ENCODE measurements at places on chromosomes 5 and 9.
A peak's percentile ranks its signal among the peaks of the same experiment; 100 is the strongest.

- no peak for DNase-seq
- no peaks in the 10 kb centered on the region for H3K4me1 ChIP-seq
- no peak overlapping the region for H3K4me3 ChIP-seq
- no peak overlapping the region for H3K27ac ChIP-seq
- no peaks in the 10 kb centered on the region for H3K36me3 ChIP-seq
- H3K27me3 ChIP-seq = no peaks in the 10 kb centered on the region
These were observed 1099.8 kb upstream of the CDH18 start for GRCh38 chr5:21087766-21088165.

GRCh38 chr5:54649041-54649504 is 131.5 kb downstream of the SNX18 start:
- no peaks in the 10 kb centered on the region for H3K36me3 ChIP-seq
- no peak for DNase-seq
- no peaks in the 10 kb centered on the region for H3K27me3 ChIP-seq

DNA sequence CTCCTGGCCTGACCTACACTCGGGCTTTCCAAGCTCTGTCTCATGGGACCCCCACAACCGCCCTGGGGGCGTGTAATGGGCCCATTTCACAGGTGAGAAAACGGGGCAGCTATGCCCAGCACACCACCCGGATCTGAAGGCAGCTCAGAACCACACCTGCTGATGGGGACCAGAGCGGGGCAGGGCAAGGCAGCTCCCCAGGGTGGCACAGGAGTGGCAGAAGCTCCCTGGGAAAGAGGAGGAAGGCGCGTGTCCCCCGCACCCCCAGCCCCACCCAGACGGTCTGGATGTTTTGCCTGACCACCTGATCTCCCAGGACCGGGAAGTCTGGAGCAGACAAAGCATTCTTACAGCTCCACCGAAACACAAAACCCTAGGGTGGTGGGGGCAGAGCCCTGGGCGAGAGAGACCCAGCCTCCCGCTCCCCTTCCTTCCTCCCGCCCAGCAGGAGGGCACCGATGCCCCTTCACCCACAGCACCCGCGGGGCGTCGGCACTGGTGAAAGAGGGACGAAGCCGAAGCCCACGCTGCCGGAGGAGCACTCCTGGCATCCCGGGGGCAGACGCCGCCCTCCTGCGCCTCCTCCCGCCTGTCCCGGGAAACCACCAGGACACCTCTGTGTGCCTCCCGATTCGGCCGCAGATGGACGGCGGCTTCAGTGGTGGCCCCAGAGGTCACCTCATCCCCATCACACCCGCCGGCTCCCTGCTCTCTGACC is 14.5 kb downstream of the NOTCH1 start:
- no peaks in the 10 kb centered on the region for H3K27me3 ChIP-seq
- H3K36me3 ChIP-seq = no peaks in the 10 kb centered on the region
- peaks cover 69% of the 10 kb centered on the region for H3K4me1 ChIP-seq
- no peak overlapping the region for H3K27ac ChIP-seq

GRCh38 chr5:113612060-113612496 is 98.6 kb downstream of the YTHDC2 start:
- peak; percentile 51 for DNase-seq
- H3K27ac ChIP-seq = no peak overlapping the region
- no peaks in the 10 kb centered on the region for H3K4me1 ChIP-seq

- H3K4me1 ChIP-seq = no peaks in the 10 kb centered on the region
- H3K4me3 ChIP-seq = no peak overlapping the region
- H3K27me3 ChIP-seq = no peaks in the 10 kb centered on the region
- no peak for DNase-seq
- no peak overlapping the region for H3K27ac ChIP-seq
These were observed 204.7 kb upstream of the WWC1 start for GRCh38 chr5:168086746-168087145.

Measured in CD4-positive, CD25-positive, alpha-beta regulatory T cell (primary cell).